ENCODE measurements at places on chromosomes 3 and 15.

DNA sequence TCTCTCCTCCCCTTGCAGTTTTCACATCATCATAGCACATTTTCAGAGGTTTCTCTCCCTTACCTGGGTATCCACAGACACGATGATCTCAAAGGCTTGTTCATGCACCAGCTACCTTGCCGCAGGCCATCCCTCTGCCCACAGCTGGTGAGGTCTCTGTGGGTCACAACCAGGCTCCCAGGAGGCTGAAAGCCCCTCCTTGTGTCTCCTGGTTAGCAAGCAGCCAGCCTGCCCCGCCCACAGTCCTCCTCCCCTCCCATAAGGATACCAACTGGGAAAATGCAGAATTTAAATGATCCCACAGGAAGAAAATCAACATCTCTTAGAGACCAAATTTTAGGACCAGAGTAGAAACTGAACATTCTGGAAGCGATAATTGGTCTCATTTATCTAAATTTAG, 213.5 kb upstream of the PPP2R3A start:
- no peak for DNase-seq

- no peak for DNase-seq
Observed at GRCh38 chr15:83850015-83850414, 196.1 kb downstream of the ADAMTSL3 start.

- no peak for DNase-seq
Observed at GRCh38 chr15:89632563-89633430, 22.5 kb downstream of the KIF7 start.

DNA sequence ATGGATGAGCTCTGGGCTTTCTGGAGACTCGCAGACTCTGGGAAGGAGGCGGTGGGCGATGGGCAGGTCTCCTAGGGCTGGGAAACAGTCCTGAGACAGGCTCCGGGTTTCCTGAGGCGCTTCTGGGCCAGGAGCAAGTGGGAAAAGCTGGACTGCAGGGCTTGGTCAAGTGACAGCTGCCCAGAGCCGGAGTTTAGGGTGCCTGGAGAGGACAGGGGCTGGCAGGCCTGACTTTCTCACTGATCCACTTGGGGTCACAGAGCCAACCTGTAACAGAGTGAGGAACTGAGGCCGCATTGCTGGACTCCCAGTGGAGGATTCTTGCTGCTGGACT, 107.9 kb downstream of the APBA2 start:
- no peak for DNase-seq

DNA sequence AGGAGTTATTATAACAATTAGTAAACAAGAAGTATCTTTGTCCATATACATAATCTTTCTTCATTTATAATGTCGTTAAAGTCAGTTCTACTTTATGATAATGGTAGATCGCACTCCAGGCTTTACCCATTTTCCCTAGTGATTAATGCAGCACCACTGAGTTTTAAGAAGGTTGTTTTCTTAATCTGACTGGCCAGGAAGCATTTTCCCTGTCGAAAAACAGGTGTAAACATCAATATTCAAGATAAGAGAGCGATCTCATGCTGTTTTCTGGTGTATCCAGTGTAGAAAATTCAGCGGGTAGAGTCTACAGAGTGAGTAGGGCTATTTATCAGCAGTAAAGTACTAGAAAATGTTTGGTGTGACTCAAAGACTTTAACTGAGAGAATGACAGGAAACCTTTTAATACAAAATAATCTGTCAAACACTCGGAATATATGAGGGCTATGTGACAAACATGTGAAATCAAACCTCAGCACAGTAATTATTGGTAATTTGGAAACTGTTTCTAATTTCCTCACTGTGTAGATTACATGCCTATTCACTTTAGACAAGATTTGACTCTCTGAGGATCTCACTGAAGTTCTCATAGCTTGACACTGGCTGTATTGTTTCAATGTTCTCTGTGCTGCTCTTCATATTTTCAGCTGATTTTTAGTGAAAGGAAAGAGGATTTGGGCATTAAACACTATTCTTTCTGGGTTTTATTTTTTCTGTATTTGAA, 1013.2 kb downstream of the VGLL3 start:
- DNase-seq = no peak

- DNase-seq = no peak
Observed at GRCh38 chr3:86239946-86240345, 751.0 kb downstream of the VGLL3 start.

- no peak for DNase-seq
Observed at GRCh38 chr3:58798312-58798711, 131.7 kb upstream of the FAM3D start.

GRCh38 chr3:177459401-177459800, 262.1 kb upstream of the TBL1XR1 start:
- no peak for DNase-seq

DNA sequence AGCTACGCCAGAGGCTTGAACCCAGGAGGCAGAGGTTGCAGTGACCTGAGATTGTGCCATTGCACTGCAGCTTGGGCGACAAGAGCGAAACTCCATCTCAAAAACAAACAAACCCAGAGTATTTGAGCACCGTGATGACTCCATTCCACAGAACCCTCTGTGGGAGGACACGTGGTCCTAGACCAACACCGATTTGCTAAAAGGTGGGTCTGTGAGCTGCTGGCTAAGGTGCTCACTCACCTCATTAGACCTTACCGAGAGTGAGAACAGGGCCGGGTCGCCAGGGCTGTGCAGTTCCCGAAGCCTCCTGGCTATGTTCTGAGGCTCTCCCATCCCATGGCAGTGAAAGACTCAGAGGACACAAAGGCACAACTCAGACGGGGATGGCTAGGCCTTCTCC, 17.9 kb downstream of the ABHD2 start:
- no peak for DNase-seq

GRCh38 chr3:140695361-140696061, 17.6 kb downstream of the TRIM42 start:
- DNase-seq = no peak

GRCh38 chr15:51299187-51300015, 39.0 kb downstream of the CYP19A1 start:
- no peak for DNase-seq

DNA sequence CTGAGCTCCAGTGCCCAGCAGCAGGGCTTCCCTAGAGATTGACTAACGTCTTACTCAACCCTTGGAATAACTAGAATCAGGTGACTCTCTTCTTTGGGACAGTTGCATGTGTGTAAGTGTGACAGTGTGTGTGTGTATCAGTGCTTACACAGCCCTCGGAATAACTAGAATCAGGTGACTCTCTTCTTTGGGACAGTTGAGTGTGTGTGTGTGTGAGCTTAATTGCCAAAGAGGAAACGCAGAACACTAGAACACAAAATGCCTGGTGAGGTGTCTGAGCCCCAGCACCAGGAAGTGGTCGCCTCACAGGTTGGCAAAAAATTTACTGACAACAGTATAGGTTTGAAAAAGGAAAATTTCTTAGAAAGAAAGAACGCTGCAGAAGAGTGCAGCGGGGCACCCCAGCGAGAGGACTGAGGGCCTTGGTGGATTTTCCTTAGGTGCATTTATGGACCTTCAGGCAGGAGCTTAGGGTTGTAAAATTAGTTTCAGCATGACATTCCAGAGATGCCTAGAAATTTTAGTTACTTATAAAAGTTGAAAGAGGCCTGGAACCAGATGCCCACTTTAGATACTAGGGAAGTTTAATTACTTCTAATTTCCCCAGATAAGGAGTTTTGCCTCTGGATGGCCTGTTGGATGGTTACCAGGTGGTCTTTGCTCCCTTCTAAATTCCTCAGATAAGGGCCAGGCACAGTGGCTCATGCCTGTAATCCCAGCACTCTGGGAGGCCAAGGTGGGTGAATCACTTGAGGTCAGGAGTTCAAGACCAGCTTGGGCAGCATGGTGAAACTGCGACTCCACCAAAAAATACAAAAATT, 3.7 kb upstream of the WDR82 start:
- no peak for DNase-seq

- DNase-seq = no peak
Observed at GRCh38 chr3:123154020-123154985, 47.4 kb upstream of the SEC22A start.

Measured in fibroblast of skin of left biceps (primary cell).